Activated B cell treated with CpG ODN at 0.5 μM for 24 hours (primary cell): ENCODE measurements at places on chromosomes 12 and 14.

DNA sequence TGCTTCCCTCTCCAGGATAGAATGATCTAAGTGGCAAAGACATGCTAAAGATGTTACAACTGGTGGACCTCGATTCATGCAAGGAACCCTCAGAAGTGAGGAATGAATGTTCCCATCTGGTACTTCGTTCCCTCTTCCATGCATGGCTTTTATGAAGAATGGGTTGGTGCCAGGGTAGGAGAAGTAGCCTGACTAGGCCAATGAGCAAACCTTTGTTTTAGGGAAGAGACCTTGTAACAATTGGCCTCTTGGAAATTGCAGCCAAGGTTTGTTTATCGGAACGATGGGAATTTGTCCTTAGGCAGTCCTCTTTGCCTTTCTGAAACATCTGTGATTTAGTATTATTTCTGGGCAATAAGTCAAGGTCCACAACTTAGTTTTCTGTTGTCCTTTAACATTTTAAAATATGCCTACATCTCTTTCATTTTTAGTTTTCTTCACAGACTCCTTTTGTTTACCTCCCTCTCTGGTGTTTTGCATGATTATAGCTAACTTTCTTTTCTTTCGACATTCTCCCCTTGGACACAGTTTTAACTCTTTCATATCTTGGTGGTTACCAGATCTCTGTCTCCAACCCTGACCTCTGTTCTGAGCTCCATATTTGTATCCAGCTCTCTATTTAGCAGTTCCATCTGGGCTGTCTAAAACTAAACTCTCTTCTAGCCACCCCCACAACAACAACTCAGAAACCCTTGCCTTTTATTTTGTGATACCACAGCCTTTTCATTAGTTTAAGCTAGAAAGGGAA lies 70.0 kb downstream of the DIP2B start:
- no peak for DNase-seq

- DNase-seq = no peak
Observed at GRCh38 chr12:3988519-3989217, 115.5 kb upstream of the PARP11 start.

GRCh38 chr14:66038618-66039017 lies 447.6 kb upstream of the CCDC196 start:
- no peak for DNase-seq

DNA sequence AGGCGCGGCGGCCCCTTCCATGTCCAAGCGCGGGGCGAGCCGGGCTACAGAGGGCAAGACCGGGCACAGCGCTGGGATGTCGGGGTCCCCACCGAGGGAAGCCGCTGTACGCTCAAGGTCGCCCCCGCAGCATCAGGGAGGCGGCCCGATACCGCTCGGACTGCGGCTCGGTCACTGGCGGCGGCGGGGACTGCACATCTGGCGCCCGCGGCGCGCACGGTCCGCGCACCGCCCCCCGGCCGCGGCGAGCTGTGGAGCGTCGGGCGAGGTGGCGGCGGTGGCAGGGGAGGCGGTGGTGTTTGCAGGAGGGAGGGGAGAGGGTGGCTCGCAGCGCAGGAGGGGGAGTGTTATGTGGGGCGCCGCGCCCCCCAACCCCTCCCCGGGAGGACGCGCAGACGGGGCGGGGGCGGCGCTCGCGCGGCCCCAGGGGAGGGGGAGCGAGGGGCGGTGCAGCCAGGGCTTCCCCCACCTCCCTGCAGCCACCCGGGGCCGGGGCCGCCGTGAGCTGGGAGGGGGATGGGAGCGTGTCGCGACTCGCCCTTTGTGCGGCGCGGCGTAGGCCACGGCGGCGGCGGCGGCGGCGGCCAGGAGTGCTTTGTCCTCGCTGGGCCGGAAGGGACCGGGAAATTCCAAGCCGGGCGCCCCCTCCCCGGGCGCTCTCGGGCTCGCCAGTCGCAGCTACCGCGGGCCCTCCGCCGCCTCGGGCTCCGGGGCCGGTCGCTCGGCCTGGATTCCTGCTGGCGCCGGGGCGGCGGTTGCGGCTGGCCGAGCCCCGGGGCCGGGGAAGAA lies at the start of gene NUAK1:
Gene NUAK1 (minus strand): TSS at position 322 of the 789 bp plus-strand sequence. CDS start 301 bp downstream, at position 21.
- peak; percentile 23 for DNase-seq
